ENCODE measurements at places on chromosomes 7 and 10. TPM values are rescaled to one million over a fixed set of nuclear protein-coding genes. Genes with fewer than 3 reads are reported as not detected.

FOXI2 gene
- not detected for total RNA-seq

DNA sequence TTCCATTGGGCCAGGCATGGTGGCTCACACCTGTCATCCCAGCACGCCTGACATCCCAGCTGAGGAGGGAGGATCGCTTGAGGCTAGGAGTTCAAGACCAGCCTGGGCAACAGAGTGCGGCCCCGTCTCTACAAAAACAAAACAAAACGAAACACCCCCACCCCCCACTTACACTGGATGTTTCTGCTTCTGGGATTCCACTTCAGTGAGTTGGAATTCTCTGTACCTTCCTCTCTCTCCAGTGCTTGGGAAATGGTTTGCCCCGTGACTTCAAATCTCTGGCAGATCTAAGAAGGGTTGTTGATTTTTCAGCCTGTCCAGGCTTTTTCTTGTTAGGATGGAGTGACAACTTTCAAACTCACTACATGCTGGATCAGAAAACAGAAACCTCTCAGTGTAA is 106.9 kb downstream of the ANLN start:
- no peak overlapping the region for H3K27ac ChIP-seq
- 0 out of 2 replicates have a peak, but pooled peaks cover 4% of the 10 kb centered on the region for H3K27me3 ChIP-seq
- H3K36me3 ChIP-seq, result no peaks in the 10 kb centered on the region
- H3K4me3 ChIP-seq, result no peak overlapping the region
- no peaks in the 10 kb centered on the region for H3K4me1 ChIP-seq

DPCD gene
- 44.2 TPM for total RNA-seq

- no peaks in the 10 kb centered on the region for H3K27me3 ChIP-seq
- DNase-seq, result no peak
- no peaks in the 10 kb centered on the region for H3K4me1 ChIP-seq
- no peaks in the 10 kb centered on the region for H3K36me3 ChIP-seq
- H3K27ac ChIP-seq, result no peak overlapping the region
- H3K4me3 ChIP-seq, result no peak overlapping the region
Measured at GRCh38 chr7:101543846-101544245, 85.2 kb downstream of the MYL10 start.

DNA sequence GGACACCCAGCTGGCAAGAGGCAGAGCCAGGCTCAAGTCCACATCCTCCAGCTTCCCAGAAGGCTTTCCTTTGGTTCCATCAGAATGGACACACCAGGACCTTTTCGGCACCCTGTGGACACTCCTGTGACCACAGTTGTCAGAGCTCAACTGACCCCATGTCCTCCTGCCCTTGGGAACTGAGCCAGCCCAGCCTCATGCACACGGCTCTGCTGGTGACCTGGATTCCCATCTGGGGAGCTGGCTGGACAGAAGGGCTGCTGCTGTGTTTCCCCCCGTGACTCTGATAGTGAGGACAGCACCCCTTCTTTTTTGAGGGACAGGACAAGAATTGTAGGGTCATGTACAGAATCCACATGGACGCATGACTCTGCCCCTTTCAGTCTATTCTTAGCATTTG is 289.2 kb downstream of the WDR37 start:
- H3K4me3 ChIP-seq, result no peak overlapping the region
- H3K27me3 ChIP-seq, result no peaks in the 10 kb centered on the region
- H3K27ac ChIP-seq, result no peak overlapping the region
- H3K36me3 ChIP-seq, result no peaks in the 10 kb centered on the region
- DNase-seq, result no peak

DNA sequence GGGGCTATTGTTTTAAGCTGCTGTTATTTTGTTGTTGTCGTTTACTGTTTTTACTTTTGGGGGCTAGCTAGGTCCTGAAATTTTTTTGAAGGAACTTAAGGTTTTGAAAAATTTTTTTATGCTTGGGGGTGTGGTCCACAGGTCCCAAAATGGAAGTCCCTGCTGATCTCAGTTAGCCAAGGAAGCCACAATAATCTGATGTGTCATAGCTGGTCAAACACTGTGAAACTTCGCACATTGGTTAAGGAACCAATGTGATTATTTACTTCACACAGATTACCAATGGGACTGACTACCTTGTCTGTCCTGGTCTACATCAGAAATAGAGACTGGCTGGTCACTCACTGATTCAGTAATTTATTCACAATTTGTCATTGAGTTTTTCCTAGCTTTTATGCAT is 29.5 kb upstream of the HYCC1 start:
- H3K4me1 ChIP-seq, result no peaks in the 10 kb centered on the region
- H3K4me3 ChIP-seq, result no peak overlapping the region
- H3K27me3 ChIP-seq, result no peaks in the 10 kb centered on the region
- H3K36me3 ChIP-seq, result no peaks in the 10 kb centered on the region
- H3K27ac ChIP-seq, result no peak overlapping the region

DNA sequence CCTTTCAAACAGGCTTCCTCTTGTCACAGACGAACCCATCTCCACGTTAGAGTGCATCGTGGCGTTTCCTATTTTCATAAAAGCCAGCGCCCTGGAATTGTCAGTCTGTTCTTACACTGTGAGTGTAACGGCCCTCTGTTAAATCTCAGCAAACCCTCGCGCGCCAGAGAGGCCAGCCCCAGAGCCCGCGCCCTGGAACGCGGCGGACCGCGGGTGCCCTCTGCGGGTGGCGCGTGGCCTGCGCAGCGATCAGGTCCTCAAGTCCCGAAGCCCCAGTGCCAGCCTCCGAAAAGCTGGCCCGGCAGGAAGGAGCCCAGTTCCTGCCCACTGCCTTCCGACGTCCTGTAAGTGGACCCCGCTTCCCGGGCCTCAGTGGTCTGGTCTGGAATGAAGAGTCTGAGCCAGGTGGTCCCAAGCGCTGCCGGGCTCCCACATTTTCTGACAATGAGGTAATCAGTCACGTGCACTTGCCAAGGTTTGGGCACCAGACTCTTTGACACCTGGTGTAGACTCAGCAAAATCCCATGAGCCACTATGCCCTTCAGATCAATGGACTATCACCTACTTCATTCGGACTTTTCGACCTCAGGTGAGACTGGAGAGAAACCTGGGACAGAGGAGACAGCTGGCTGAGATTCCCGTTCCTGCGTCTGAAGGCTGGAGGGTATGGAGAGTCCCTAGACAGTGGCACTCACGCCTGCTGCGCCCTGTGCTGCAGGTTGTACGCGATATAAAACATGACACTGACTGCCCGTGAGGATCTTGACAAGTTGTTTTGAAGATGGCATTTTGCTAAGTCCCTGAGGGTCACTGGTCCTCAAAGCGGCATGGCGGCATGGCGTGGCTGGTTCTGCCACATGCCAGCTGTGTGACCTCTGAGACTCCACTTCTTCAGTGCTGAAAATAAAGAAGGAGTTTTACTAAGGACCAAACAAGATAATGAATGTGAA is 109.4 kb upstream of the LANCL2 start:
- no peaks in the 10 kb centered on the region for H3K36me3 ChIP-seq
- peak; percentile 85 for DNase-seq
- peak overlapping the region; percentile 47 for H3K27ac ChIP-seq

GRCh38 chr10:74875966-74876365 is 49.6 kb downstream of the KAT6B start:
- DNase-seq, result peak; percentile 99
- H3K27ac ChIP-seq, result peak overlapping the region; percentile 67
- no peaks in the 10 kb centered on the region for H3K27me3 ChIP-seq
- peak overlapping the region; percentile 1 for H3K4me3 ChIP-seq
- H3K4me1 ChIP-seq, result peaks cover 56% of the 10 kb centered on the region

DNA sequence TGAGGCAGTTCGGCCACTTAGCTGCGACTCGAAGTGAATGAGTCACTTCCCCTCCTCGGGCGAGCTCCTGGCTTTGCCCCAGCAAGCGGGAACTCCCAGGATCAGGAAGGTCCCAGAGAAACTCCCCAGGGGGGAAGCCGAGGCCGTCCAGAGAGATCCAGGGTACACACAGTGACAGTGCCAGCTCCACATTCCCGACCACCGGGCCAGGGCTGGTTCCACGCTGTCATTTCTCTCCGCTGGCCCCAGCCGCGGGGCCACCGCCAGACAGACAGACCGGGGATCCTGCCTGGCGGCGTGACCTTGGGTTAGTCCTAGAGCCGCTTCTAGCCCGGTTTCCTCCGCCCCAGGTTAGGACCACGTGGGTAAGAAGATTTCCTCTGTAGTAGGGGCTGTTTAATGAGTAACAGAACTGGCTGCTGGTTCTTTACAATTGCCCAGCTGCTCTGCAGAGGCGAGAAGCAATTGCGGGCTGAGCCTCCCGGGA is 463 bp upstream of the UPP1 start:
- peak overlapping the region; percentile 99 for H3K27ac ChIP-seq
- H3K4me1 ChIP-seq, result peaks cover 56% of the 10 kb centered on the region
- no peaks in the 10 kb centered on the region for H3K27me3 ChIP-seq

DNA sequence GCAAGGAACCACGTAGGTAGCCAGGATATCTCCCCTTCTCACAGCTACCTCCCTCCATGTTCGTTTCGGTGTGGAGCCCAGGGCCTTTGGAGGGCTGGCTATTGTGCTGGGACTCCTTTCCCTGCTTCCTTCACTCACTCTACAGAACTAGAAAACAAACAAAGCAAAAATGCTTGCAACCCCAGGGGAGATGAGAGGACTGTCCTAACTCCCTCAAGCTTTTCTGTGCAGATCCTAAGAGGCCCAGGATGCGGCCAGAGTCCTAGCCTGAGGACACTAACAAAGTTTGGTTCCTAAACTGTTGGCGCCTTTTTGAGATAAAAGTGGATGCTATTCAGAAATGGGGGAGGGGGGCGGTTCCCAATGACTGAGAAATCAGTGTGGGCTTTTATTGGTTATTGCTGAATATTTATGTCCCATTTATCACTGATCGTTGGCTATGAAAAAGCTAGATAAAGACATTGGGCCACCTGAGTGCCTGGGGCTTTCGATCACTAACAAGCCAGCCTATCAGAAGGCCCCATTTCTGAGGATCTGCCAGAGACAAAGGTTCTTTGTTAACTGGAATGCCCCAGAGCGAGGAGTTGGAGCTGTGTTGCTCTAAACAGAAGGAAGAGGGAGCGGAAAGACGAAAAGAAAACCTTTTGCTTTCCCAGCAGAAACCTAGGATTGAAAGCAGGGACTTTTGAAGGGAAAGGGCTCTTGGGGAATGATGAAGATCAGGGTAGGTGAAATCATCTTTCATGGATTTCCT is 95.2 kb upstream of the EGR2 start:
- H3K27me3 ChIP-seq, result no peaks in the 10 kb centered on the region
- H3K27ac ChIP-seq, result no peak overlapping the region
- H3K4me3 ChIP-seq, result no peak overlapping the region
- no peaks in the 10 kb centered on the region for H3K36me3 ChIP-seq
- DNase-seq, result no peak
- peaks cover 25% of the 10 kb centered on the region for H3K4me1 ChIP-seq

DNA sequence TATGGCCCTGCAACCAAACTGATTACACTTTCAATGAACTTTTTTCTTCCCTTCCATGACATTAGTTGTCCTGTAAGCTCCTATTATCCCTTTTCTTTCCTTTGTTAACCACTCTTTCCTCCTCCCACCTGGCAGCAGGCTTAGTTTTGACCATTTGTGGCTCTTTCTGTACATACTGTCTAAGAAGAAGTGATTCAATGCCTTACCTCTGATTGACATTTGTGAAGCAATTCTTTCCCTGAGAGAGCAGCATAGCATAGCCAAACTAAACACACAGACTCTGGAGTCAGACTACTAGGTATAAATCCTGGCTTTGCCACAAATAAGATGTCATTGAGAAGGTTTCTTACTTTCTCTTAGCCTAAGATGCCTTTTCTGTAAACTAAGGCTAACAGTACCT is 48.9 kb downstream of the AHR start:
- H3K4me3 ChIP-seq, result no peak overlapping the region
- DNase-seq, result no peak
- no peak overlapping the region for H3K27ac ChIP-seq

IL6 gene
- 110 TPM for total RNA-seq
